ENCODE measurements at places on chromosomes 4 and X.

- no peak for DNase-seq
Observed at GRCh38 chr4:140374130-140374477, 658 bp downstream of the SCOC start.

GRCh38 chr4:42152507-42153504 lies at the start of gene BEND4:
Gene BEND4 (minus strand): TSS chr4:42152655. CDS start chr4:42152143, 512 bp downstream.
- no peak for DNase-seq

GRCh38 chr4:16213121-16213520 lies 13.2 kb downstream of the TAPT1 start:
- DNase-seq: no peak

DNA sequence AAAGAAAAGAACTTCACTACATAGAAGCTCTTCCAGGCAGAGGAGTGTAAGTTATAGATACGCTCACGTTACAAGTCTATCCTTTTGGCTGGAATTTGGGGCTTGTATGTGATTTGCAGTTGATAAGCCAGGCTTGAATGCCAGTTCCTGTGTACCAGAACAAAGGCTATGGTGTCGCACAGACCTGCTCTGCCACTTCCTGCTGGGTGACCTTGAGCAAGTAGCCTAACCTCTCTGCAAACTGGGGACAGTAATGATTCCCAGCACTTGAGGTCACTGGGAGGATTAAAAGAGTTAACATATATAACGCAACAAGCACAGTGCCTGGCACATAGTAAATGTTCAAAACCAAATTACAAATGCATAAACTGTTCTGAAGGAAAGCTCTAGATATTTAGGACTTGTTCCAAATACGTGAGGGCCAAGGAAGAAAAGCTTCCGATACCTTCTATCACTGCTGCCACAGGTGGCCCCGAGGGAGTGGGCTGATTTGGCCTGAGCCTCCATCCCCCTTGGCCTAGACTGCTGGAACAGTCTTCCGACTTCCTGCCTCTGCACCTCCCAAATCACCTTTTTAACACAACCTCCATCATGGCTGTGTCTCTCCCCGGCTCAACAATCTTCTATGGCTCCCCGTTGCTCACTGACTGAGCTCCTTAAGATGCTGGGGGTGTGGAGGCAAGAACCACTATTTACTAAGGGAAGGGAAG lies 1.3 kb upstream of the SOWAHD start:
- no peak for DNase-seq

DNA sequence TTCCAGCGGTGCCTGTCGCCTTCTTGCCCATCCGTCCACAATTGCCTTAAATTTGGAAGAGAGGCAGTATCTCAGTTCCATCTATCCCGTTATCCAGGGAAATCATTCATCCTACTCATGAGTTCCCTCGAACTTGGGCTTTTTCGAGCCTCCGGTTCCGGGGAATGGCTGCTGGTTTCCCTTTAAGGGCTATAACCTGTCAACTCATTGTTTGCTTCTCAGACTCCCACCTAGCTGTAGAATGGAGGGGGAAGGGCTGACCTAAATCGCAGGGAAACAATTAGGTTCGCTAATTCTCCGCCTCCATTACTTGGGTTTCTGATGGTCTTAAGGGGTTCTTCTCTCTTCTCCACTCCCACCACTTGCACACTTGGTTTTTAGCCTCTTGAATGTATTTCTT lies 1.2 kb downstream of the UCHL1 start:
- no peak for DNase-seq

GRCh38 chr4:83152746-83153145 lies 38.2 kb upstream of the PLAC8 start:
- no peak for DNase-seq

- no peak for DNase-seq
Observed at GRCh38 chr4:143207555-143207954, 22.8 kb downstream of the USP38 start.

DNA sequence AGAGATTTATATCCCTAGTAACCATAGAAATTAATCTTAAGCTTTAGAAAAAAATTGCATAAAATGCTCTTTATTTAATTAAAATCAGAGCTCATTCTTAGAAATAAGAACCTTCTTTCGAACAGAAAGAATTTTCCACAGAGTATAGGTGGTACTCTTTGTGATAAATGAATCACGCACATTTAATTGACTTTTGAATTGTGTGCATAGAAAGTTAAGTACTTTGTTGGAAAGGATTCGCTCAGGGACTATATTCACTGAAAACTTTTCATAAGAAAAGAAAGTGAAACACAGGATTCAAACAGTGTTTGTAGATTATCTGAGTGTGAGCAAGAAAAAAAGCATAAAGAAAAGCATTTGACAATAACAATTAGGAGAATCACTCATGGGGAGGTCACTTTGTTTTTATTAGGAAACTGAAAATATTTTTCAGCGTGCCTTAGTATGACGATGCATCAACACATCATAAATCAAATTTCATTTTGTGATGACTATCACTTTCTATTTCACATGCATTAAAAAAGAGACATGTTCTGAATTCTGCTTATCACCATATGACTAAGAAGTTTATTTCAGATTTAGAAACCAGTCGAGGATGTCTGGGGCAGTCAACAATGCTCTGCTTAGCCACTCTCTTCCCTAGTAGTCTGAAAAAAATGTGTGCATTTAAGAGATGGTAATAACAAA lies 49.5 kb downstream of the STX18 start:
- no peak for DNase-seq

DNA sequence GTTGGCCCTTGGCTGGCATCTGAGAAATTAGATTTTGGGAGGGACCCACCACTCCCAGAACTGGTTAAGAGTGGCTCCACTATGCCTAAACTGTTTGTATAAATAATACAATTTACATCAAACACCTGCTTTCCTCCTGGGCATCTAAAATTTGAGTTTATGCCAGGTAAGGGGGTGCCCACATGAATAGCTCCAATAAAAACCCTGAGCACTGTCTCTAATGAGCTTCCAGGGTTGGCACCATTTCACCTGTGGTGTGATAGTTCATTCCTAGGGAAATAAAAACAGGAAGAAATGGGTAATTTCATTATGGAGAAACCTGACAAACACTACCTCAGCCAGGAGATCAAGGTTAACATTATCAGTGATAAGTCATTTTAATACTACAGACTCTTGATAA lies 119.7 kb downstream of the FRYL start:
- DNase-seq: no peak

- no peak for DNase-seq
Observed at GRCh38 chr4:8251110-8251883, 18.3 kb upstream of the HTRA3 start.

- no peak for DNase-seq
Observed at GRCh38 chr4:112141366-112142138, 3.7 kb upstream of the FAM241A start.

DNA sequence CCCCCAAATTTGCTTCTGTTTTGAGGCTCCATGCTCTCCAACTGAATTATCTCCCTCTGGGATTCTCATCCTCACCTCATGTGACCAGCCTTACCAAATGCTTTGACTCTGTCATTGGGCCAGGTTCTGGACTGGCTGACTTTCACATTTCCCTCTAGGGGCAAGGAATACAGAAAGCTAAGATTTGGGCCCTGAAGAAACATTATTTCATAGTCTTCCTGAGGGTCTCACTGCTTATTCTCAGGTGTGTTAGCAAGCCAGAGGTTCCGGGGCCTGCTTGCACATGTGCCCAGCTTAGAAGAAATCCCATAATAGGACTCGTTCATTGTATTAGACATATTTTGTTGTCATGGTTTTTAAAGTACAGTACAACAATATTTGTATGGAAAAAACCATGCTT lies 62.6 kb upstream of the TEX13D start:
- DNase-seq: no peak

DNA sequence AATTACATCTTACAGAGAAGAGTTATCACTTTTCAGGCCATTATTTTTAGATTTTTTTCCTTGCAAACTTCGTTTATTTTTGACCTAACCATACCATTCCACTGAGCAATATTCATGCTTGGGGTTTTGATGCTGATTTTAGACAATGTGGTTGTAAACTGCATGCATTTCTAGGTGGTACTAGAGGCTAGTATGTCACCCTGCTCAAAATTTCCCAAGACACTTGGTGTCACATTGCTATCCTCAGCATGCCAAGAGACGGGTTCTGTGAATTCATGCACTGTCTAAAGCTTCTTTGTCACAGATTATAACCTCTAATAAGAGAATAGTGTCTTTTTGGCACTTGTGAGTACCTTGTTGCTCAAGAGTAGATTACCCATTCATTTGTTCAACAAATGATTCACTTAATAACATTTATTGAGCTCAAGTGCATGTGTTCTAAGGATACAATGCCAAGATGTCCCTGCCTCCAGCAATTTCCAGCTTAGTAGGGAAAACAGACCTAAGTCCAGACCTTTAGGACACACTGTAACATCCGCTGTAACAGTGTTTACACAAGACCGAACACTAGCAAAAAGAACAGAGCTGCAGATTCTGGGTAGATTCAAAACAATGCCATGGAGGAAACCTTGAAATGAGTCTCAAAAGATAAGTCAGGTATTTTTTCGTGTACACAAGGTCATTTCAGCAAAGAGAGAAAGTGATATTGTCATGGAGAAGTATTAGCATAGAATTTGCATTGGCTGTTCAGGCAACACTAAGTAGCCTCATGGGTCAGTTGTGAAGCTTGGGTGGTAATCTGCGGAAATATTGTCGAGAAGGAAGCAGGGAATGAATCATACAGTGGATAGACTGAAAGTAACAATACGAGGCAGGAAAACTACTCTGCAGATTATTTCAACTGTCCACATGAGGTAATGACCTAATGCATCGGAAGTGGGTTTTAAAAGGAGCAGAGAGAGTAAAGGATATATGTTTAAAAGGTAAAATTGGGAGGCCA lies 515.1 kb upstream of the ZFP42 start:
- no peak for DNase-seq

- DNase-seq: no peak
Observed at GRCh38 chrX:54509400-54509799, 13.4 kb upstream of the FGD1 start.

DNA sequence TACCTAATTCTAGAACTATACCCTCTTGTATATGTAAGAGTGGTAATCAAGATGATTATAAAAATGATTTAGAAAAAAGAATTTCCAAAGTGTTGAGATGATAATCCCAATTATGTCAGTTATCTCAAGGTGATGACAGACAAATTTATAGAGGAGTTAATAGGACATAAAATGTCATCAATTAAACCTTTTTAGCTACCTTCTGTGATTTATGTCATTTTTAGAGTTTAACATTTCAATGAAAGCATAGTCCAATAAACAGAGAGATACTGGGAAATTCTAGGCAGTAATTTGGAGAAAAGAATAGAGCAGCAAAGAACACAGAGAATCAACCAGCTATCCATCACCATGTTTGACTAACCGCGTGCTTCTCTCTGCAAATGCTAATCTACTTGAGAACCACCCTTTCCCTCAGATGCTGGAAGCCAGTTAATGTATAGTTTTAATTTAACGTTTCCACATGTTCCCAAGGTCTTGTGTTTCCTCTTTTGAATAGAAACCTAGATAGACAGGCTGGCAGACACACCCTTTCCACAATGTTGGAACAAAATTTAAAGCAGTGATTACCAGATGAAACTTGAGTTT lies 433.1 kb upstream of the FAM241A start:
- no peak for DNase-seq

DNA sequence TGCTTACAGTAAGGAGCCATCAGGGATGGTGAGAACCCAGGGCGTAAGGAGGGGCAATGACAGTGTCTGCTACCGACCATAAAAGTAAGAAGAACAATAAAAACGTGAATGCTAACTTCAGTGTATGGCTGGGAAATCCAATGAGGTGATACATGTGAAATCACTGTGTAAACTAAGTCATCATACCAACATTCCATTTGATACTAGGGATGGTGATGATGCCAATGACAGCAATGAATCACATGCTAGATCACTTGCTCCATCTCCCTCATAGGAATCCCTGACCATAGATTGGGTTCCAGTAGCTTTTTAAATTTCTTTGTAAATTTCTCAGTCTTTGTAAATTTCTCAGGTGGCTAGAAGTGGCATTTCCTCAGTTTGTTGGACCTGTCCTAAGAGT lies 146.3 kb downstream of the SMIM20 start:
- DNase-seq: no peak

DNA sequence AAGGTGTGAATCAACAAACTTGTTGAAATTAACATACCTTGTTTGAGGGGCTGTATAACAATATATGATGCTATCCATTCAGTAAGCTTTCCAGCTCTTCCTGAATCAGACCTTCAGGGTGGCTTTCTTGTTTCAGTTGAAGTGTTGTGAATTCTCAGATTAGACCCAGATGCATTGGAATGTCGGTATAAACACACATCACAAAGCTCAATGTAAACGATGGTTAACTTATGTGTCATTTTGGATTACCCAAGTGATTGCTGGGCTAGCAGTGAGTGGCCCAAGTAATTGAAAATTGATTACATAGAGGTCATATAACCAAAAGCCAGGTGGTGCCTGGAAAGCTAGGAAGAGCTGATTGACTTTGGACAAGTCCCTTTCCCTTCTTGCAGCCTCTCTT lies 115.0 kb downstream of the SHROOM4 start:
- DNase-seq: no peak

DNA sequence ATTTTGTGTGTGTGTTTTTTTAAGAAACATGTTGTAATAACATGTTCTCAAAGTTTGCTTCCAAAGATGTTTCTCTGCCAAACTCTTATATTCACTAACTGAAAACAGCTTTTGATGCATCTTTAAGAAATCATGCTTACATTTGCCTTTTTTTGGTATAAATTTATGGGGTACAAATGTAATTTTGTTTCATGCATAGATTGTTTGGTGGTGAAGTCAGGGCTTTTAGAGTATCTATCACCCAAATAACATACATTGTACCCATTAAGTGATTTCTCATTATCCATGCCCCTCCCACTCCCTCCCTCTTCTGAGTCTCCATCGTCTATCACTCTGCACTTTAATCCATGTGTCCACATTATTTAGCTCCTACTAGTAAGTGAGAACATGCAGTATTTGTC lies 30.8 kb downstream of the SPINK2 start:
- no peak for DNase-seq

DNA sequence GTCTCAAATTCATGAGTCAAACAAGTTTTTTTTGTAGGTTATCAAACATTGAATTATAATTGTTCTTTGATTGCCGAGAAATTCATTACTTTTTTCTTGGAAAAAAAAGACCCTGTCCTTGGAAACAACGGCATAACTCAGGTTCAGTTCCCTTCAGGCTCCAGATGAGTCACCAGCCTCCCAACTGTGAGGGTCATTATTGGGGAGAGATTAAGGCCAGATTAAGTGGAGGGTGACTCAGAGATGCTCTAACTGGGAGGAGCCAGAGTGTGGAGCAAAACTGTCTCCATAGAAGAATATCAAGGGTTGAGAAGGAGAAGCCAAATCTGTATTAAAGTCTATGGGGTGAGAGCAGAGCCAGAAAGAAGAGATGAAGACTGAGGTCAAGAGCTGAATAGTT lies 9.6 kb downstream of the ADGRG4 start:
- DNase-seq: no peak

DNA sequence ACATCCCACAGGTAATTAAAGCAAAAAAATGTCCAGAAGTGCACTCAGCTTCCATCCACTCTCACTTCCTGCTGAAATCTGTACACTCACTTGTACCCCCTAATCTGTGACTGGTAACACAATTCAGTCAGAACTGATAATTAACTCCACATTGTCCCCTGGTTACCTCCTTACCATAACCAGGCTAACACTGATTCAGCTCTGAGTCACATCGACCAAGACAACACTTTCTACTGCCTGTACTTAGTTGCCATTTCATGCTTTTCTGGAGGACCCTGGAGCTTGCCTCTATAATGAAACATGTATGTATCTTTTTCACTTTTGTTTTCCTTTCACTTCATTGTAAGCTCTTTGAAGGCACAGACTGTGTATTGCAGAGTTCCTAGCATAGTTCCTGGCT lies 130.9 kb upstream of the GABRG1 start:
- no peak for DNase-seq

- DNase-seq: no peak
Observed at GRCh38 chr4:119162174-119162573, 26.5 kb downstream of the MYOZ2 start.

- DNase-seq: no peak
Observed at GRCh38 chr4:165678236-165678935, 194.7 kb upstream of the TLL1 start.
